Left cardiac atrium (tissue), 4 donors: ENCODE measurements at places on chromosomes 2 and 18. TPM values are rescaled to one million over a fixed set of nuclear protein-coding genes. Genes with fewer than 3 reads are reported as not detected.

Gene SLC19A3
- total RNA-seq, result 40.4 TPM

Gene REG1B
- not detected for total RNA-seq

DNA sequence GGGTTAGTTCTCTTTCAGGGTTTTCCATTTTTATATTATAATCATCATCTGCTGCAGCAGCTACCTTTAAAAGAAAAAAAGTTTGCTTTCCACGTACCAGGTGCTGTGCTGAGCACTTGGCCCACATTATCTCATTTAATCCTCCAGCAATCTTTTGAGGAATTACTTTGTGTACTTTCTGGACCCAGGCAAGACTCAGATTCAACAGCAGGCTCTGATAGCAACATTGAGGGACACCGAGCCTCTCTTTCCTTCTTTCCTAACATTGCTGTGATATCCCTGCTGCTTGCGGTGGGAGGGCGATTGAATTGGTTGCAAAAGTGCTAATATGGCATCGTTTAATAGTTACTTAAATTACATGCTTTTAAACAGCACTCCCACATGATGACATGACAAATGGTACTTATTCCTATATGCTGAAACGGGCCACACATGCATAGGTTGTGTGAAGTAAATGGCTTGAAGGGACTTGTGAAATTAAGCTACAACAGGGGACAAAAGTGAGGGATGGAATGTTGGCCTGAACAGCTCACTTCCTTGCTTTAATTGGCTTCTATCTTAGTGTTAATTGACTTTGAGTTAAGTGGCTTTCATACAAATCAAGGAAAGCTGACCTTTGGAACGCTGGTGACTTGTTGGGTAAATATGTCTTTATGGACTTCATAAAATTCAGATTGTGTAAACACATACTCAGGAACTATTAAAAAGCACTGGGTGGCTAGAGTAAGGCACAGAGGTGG, 21.2 kb downstream of the SPRED2 start:
- no peak for DNase-seq

- no peak for DNase-seq
These were observed 39.7 kb upstream of the SALL3 start for GRCh38 chr18:78939734-78940494.

Gene OSBPL1A
- total RNA-seq, result 68.8 TPM

DNA sequence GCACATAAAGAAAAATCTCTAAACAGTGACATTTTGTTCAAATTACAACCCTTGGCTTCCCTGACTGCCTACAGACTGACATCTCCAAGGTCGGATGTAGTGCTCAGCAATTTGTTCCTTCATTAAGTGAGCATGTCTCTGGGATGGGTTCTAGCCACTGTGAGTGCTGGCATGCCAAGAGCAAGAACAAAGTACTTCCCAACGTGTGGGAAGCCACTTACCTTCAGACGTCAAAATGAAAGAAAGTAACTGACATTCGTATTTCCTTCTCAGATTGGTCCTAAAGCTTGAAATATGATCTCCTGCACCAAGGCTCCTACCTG, 193.8 kb downstream of the SLC8A1 start:
- DNase-seq, result no peak

DNA sequence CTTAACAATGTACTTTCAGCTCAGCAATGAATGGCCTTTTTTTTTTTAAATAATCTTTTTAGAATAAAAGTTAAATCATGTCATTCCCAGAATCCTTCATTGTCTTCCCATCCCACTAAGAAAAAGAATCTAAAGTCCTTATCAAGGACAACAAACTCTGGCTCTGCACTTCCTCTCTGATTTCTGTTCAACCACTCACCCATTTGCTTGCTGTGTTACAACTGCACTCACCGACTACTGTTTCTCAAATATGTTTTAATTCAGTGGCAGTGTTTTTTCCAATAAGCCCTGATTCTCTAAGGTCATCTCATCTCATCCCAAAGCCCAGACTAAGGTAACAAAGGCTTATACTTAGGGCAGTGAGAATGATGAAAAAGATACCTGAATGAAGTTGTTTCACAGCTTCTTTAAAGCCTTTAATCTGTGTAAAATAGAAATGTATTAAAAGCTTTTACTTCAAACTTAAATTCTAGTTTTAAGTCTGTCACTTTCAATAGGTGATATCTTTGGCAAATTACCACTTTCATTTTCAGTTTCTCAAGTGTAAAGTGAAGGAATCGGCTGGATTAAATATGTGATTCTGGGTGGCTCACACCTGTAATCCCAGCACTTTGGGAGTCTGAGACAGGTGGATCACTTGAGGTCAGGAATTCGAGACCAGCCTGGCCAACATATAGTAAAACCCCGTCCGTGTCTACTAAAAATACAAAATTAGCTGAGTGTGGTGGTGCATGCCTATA, 87.6 kb downstream of the RBBP8 start:
- DNase-seq, result no peak

DNA sequence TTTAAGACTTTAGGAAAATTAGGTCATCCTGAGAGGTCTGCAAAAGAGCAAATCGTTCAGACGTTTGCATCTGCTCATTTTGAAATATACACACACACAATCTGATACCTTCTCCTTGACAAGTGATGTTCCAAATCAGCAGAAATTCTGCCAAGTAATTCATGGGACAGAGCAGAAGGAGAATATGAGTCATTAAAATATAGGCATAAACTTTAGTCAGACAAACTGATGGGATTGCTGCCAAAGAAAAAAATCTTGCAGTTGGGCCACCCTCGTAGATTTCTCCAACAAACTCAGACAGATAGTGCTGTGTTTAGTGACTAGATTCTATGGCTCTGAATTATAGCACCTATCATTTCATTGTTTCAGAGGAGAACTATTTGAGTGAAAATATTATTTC, 336.3 kb downstream of the NYAP2 start:
- no peak for DNase-seq
